Vagina (tissue), 2 donors: ENCODE measurements at places on chromosomes 2 and 18. TPM values are rescaled to one million over a fixed set of nuclear protein-coding genes. Genes with fewer than 3 reads are reported as not detected.

The TMEM200C gene
- total RNA-seq, result under 0.01 TPM

The C2orf78 gene
- not detected for total RNA-seq

The OTOS gene
- not detected for total RNA-seq

The GRHL1 gene
- 126 TPM for total RNA-seq

The CD8B2 gene
- total RNA-seq, result 0.74 TPM

The DNAH6 gene
- total RNA-seq, result 0.49 TPM

The AQP12A gene
- not detected for total RNA-seq

The QPCT gene
- total RNA-seq, result 6.9 TPM

The LYPD6 gene
- total RNA-seq, result 0.25 TPM

The SLC9A4 gene
- not detected for total RNA-seq

The DES gene
- 883 TPM for total RNA-seq

The ANKRD30BL gene
- total RNA-seq, result 1.2 TPM

The CRYGB gene
- total RNA-seq, result not detected
